Stimulated activated CD4-positive, alpha-beta T cell treated with anti-CD3 and anti-CD28 coated beads, Interleukin-12 subunit alpha, Interleukin-12 subunit beta, amount 100 ng/mL, for 4 hours (primary cell): ENCODE measurements at places on chromosomes 7 and 10.

DNA sequence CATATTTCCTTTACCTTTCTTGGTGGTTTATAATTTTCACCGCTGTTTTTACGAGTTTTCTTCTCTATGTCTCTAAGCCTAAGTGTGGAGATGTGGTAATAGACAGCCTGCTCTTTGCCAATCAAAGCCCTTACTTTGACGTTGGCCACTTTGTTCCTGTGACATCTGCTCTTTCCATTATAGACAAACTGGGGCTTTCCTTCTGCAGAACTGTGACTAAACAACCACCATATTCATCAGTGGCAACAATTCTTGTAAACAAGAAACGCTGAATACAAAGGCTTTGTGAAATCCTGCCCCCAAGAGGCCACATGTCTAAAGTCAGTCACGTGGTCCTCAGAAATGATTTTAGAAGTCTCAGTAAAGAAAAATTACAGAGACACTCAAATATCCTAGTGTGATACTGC, 59.6 kb upstream of the CAPZA2 start:
- DNase-seq, result no peak

DNA sequence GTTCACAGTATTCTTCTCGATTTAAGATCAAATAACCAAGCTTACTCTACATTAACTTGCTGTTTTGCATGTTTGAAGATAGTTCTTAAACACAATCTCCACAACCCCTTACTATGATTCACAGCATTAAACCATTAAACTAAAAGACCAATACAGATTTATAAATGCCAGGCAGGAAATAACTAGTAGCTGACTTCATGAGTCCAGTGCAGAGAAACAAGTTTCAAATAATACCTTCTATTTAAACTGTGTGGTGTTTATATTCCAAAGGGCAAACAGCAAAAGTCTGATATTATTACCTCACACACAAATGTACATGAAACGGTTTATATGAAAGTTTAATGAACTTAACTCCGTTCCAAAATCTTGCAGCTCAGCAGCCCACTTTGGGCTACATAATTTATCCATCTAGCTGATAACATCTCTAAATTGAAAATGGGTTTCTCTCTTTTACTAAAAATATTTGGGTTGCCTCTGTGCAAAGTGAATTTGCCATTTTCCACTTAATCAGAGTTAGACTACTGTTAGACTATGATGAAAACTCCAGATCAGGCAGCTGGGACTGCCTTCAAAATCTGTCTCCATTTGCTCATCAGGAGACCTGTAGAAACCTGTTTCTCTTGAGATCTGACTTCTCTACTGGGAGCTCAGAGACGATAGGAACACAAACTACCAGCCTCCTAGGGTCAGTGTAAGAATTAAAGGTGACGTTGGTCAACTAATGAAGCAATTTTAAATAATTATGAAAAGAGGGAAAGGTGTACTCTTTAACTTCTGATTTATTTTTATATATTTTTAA, 287.3 kb downstream of the FZD1 start:
- no peak for DNase-seq

DNA sequence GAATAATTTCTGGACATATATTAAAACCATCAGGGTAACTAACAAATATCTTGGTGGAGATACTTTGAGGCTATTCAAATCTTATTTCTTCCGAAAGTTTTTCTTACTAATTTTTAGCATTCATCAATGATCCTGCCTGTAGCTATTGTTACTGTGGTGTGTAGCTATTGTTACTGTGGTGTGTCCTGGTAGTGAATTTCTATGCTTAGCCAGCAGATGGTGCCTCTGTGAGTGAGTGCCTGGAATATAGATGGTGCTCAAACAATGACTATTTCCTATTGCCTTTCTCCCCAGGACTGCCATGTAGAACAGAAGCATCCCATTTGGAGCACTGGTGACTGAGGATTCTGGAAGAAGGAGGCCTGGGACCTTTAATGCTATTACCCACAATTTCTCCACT, 245.7 kb downstream of the CCSER2 start:
- DNase-seq, result no peak

DNA sequence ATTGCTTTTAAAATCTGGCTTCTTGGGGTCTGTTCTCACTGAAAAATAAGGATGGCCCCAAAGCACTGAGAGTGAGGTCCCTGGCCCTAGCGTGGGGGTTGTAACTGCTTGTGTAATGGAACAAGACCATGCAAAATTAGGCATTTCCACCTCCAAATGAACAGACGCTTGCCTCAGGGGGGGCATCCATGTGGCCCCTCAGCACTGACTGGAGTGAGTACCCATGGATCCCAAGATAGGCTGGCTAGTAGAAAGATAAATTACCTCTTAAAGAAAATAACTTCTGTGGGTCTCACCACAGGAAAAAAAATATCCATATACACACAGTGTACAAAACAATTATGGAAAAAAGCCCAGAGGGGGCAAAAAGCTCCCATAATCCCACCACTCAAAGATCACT, 15.2 kb upstream of the CPA1 start:
- DNase-seq, result no peak

DNA sequence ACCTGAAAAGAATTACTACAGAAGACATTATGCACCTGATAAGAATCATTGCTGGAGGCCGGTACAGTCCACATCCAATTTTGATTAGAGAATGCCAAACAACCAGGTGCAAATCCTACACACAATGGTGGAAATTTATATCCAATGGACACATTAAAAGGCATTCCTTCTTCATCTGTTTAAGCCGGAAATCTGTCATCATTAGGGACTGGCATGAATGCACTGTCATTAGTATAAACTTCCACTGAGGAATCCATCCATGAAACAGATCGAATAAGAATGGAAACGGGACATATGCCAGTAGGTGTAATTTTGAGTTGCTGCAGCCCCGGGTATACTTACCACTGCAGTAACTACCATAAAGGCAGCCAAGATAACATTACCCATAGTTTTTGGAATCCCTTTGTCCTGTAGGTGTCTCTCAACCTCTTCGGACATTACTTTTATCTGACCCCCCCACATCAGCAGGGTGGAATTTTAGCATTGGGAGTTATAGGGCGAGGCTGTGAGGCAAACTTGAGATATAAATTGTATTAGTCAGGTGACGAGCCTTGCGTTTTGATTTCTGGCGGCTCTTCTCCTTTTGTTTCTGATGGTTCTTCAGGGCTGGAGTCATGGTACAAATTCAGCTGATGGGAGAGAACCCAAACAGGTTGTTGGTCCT, 36.5 kb upstream of the AKR1C2 start:
- DNase-seq, result no peak

DNA sequence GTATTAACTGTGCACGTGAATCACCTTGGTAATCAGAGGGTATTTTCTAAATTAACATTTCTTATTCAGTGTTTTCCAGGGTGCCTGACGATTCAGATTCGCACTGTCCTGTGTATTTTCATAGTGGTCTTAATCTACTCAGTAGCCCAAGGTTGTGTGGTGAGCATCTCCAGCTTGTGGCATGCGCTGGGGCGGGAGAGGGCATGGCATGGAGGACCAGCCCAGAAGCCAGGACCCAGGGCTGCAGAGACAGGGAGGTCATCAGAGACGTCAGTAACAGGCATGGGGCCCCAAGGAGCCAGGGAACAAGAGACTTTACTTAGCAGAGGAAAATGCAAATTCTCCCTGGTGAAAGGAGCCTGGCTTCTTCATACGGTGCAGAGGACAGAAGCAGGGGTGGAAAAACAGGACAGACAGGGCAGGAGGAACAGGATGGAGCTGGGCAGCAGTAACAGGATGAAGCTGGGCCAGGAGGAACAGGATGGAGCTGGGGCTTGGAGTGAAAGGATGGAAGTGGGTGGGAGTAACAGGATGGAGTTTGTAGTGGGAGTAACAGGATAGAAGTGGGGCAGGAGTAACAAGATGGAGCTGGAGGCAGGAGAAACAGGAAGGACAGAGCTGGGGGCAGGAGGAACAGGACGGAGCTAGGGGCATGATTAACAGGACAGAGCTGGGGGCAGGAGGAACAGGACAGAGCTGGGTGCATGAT, 110.9 kb downstream of the ADCY1 start:
- DNase-seq, result no peak

GRCh38 chr10:47340608-47341170, 7.5 kb upstream of the RBP3 start:
- peak; percentile 70 for DNase-seq

- DNase-seq, result peak; percentile 12
Observed at GRCh38 chr7:29878081-29878688, 71.9 kb downstream of the WIPF3 start.
